OCI-M1 (cell line): ENCODE measurements at places on chromosomes 13 and 19.

DNA sequence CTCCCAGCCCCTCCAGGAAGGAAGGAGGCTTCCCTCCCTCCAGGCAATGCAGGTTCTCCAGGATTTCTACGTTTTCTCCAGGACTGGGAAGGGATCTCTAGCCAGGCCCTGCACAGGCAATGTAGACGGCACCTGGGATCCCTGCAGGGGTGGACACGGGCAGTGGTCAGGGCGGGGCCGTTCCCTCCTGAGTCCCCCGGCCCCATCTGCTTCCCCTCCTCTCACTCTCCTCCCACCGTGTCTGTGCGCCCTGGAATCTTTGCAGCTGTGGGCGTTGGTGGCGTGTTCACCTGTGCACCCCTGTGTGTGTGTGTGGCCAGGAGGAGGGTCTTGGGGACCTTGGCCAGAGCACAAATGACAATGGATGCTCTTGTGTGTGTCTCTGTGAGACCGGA, 10.0 kb downstream of the NRTN start:
- no peak for DNase-seq

- DNase-seq: peak; percentile 74
Measured at GRCh38 chr19:13154241-13154778, 4.1 kb downstream of the IER2 start.

DNA sequence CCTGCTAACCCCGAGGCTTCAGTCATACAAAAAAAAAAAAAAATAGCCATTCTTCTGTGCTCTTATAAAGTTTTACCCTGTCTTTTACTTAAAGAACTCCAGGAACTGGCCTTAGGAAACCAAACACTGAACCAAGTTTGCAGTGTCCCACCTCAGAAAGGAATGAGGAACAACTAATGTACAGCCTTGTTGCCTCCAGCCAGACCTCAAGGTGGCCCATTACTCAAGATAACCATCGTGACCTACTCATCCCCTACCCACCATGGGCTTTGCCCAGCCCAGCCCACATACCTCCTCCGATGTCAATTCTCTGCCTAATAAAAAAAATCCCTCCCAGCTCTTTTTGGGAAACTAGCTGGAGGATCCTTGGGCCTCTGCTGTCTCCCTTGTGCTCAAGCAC, 133.2 kb downstream of the STARD13 start:
- no peak for DNase-seq

DNA sequence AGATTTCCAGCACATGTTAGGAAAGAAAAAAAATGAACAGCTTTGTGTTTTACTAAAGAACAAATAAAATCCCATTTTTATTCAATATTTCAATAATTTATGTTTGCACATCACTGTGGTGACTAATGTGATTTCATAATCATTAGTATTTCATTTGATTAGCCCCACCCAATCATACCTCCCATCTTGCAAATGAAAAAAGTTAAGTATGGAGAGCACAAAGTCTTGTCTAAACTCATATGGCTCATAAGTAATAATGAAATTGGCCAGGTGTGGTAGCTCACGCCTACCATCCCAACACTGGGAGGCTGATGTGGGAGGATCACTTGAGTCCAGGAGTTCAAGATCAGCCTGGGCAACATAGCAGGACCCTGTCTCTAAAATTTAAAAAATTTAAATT, 3.8 kb downstream of the ZNF490 start:
- no peak for DNase-seq

DNA sequence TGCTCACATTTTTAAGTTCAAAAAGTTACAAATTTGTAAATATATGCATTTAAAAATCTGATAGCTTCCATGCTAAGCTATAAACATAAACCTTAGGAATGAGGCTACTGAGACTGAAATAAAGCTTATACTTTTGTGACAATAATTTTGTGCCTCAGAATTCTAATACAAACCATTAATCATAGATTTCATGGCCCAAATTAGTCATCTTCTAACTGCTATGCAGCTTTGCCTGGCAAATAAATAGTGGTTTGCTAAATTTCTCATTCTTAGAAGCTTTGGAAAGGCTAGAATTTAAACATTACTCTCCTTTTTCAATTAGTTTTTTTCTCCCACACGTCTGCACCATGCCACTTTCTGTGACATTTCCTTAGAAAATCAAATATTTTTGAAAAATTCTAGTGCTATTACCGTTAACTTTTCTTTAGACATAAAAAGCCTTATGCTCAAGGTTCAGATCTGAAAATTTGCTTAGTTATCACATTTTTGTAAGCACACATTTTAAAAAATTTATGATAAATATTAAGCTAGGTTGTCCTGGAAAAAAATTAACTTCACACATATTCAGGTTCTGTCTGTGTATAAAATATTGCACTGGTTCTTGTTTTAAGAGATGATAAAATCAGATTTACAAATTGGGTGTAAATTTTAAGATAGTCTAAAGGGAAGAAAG, 46.9 kb downstream of the FNDC3A start:
- DNase-seq: no peak

- DNase-seq: peak; percentile 77
Measured at GRCh38 chr13:38763446-38764381, 76.8 kb downstream of the FREM2 start.

DNA sequence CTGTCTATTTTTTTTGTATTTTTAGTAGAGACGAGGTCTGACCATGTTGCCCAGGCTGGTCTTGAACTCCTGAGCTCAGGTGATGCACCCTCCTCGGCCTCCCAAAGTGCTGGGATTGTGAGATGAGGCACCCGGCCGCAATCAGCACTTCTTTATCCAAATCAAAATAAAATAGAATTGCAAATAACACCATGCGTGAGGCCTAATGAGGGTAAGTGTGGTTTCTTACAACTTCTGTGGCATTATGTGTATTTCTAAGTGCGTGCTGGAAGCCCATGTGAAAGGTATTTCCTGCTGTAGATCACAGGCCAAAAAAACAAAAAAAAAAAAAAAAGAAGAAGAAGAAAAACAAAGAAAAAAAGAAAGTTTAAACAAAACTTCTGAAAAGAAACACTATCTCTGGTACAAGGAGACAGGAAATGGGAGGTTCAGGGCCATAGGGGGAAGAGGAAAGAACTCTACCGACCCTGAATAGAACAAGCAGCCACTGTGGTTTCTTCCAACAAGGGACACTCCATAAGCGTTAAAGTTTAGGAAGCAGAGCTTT, 3.0 kb upstream of the GRAMD1A start:
- DNase-seq: no peak

DNA sequence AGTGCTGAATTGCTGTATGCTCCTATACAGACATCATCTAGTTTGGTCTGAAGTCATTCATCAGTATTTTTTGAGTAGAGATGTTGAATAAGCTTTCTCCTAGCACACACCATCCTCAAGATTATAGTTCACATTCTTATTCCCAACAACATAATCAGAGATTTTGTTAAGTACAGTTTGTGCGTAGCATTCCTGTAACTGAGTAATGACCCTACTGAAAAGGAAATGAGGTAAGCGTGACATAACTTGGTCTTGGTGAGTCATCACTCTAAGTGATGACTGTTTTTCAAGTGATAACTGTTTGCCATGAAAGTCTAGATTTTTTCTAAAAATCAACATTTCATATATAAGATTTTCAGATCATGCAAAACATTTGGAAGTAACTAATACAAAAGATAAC, 18.5 kb upstream of the FAM216B start:
- no peak for DNase-seq

- DNase-seq: peak; percentile 56
Measured at GRCh38 chr13:73059460-73060250, 850 bp downstream of the KLF5 start.

DNA sequence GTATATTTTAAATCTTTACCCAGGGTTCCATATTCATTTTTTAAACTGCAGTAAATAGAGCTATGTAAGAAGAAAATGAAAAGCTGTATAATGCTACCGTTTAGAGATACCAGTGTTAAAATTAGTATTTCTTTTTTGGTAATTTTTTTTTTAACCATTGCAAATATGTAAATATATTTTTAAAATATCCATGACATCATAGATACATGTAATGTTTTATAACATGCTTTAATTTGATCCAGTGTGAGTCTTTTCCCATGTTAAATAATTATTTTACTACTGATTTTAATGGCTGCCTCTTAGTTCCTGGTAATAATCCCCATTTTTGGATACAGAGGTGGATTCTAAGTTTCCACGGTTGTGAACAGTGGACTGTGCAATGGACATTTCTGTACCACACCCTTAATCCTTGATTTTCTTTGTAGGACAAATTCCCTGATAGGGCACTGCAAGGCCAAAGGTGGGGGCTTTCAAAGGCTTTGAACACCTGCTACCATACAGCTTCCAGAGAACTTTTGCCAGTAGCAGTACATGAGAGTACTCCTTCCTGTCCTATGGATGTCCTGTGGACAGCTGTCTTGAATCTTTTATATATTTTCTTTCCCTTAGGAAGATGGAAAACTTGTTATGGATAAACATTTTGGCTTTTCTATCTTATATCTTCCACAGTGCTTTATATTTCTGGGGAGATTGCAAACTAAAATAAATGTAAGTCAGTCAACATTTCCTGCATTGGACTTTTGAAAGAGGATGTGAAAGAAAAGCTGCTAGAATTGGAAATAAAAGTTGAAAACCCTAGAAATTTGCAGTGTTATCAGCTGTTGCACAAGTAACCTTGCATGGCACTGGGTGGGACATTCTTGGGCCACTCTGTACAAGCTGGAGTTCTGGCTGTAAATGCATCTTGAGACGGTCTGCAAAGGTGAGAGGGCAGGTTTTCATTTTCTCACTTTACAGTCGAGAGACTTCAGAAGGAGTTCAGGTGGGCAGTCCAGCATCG, 46.8 kb downstream of the ARHGEF7 start:
- DNase-seq: no peak

DNA sequence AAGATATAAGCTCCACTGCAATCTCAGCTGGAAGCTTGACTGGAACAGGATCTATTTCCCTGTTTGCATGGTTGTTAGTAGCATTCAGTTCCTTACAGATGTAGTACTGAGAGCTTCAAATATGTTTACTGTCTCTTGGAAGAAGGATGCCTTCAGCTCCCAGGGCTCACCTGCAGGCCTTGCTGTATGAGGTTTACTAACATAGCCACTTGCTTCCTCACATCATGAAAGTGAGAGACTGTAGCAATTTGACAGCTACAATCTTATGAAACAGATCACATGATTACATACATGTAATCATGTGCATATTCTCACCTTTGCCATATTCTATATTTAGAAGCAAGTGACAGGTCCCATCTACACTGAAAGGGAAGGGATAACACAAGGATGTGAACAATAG, 458.1 kb upstream of the PCDH20 start:
- no peak for DNase-seq

GRCh38 chr19:46954993-46955812, 64.4 kb upstream of the NPAS1 start:
- DNase-seq: peak; percentile 86

- no peak for DNase-seq
Measured at GRCh38 chr13:49053906-49054305, 78.2 kb downstream of the FNDC3A start.

DNA sequence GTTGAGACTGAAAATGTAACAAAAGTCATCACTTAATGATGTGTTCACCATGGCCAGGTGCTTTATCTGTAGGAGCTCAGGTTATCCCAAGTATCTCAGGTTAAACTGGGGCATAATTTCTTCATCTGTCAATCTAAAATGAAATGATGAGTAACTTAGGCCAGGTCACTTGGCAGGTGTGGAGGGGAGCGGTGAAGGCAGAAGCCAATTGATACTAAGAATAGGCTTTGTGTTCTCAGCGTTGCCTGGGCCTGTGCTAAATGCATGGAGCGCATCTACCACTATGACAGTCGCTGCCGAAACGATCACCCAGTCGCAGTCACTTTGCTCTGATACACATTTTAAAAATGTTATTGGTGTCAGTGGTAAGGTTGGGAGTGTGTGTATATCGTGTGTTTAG, 91.6 kb downstream of the FGF9 start:
- no peak for DNase-seq

DNA sequence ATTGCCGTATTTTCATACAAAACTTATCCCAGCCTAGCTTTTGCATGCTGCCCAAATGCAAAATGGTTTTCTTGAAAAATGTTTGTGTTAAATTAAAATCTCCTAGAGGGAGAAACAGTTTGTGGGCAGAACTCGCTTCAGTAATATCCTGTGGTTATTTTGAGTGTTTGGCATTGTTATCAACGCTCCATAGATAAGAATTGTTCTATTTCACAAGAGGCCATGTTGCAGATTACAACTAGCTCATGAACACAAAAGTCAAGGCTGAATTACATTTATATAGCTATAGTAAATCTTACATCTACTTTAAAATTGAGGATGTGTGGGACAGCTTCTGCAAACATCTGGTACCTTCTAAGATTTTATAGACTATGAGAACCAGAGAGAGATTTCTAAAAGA, 447.9 kb downstream of the DCT start:
- DNase-seq: no peak

- no peak for DNase-seq
Measured at GRCh38 chr13:113187883-113188665, 20.4 kb downstream of the PCID2 start.

DNA sequence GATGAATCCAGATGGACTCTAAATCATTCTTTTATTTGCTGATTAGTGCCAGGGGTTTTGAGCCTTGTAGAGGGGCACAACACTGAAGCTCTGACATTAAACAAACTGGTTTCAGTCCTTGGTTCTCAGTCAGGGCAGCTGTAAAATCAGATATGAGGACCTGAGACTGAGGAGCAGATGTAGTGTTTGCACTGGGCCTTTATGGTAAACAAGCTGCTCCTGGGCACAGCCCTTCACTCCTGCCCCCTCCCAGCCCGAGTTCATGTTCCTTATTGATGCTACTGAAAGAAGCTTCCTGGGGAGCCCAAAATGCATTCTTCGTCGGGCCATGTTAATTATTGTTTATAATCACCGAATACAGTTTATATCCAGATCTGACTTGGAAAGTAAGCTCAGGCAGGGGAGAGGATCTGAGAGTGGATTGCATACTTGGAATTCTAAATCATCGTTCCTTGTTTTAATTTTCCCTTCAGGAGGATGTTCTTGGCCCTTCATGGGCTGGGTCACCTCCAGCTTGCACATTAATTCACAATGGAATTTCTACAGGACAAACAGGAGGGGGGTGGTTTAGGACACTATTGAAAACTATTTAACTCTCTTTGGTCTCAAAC, 213.5 kb downstream of the FGF9 start:
- DNase-seq: no peak

DNA sequence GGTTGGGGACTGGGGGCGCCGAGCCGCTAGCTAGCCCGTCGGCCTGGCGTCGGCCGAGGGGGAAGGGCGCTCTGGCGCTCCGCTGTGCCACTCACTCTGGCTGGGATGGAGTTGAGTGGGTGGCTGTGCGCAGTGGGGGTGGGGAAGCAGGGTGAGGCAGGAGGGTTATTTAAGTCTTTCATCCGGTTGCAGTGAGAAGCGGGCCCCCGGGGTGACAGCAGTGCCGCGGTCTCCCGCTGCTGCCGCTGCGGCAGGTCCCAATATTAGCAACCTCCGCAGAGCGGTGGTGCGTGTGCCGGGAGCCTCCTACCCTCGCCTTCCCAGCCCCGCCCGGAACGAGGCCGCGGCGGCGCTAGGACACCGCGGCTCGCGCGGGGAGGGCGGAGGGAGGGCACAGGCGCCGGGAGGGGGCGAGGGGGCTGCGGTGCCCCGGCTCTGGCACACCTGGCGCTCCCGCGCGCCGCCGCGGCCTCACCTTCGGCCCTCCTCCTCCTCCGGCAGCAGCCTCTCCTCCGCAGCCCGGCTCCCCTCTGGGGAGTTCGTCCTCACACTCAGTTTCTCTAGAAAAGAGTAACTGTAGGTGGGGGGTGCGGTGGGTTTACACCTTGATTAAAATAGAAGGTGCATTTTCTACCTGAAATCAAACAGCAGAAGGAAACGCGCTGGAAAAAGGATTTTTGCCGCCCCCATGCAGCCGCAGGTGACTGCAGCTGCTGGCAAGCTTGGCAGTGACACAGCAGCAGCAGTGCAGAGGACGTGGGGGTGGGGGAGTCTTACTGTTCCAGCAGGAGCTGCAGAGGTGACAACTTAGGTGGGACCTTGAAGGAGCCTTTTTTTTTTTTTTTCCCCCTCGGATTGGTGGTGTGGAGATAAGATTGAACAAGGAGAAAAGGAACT, 4.5 kb downstream of the FGF9 start:
- DNase-seq: no peak
